ENCODE measurements at places on chromosomes 11 and 22.

GRCh38 chr22:42586381-42586780 is 28.3 kb downstream of the POLDIP3 start:
- no peak for DNase-seq

DNA sequence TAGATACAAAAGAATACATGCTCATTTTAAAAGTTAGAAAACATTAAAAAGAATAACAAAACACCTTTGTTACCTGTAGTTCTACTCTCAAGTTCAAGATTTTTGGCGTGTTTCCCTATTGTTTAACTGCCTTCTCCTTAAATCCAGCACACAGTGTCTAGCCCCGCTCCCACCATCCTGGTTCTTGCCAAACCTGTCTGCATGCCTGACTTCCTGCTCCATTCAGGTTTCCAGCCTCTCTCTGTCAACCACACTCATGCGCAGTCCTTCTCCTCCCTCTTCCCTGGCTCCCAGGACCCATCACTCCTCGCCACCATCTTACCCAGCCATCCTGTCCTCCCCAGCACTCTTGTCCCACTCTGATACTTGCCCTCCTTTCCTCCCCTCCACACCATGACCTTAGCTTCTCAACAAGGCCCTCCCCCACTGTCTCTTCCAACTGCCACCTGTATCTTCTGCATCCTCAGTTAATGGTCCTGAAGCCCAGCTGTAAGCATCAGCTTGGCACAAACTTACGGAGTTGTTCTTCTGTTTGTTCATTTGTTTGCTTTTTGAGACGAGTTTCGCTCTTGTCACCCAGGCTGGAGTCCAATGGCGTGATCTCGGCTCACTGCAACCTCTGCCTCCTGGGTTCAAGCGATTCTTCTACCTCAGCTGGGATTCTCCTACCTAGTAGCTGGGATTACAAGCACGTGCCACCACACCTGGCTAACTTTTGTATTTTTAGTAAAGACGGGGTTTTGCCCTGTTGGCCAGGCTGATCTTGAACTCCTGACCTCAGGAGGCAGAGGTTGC is 7.5 kb upstream of the MYH9 start:
- DNase-seq = no peak

DNA sequence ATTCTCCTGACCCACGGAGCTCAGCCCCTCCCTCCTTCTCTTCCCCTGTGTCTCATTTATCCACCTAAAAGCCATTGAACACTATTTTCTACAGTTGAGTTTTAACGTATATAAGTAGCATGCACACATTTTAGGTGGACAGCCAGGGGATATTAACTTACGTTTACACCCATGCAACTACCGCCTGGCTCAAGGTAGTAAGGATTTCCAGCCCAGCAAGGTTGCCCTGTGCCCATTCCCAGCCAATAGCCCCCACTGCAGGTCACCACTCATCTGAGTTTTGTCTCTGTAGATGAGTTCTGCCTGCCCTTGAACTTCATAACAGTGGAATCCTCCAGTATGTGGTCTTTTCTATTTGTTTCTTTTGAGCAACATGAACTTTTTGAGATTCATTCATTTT is 65.4 kb downstream of the SMIM38 start:
- no peak for DNase-seq

GRCh38 chr11:106990331-106990730 is 27.9 kb downstream of the GUCY1A2 start:
- DNase-seq = no peak

GRCh38 chr22:38228873-38229740 is 27.3 kb downstream of the MAFF start:
- DNase-seq = no peak

- DNase-seq = peak; percentile 58
Measured at GRCh38 chr11:95764267-95764898, 25.2 kb downstream of the FAM76B start.

GRCh38 chr11:113496026-113496651 is 20.9 kb upstream of the DRD2 start:
- DNase-seq = no peak

Data from activated CD4-positive, alpha-beta T cell treated with anti-CD3 and anti-CD28 coated beads, Interleukin-2, Interleukin-6, amounts not matched to agents 100 ng/mL and 50 ng/mL, durations not matched to agents 16 hours and 8 hours (primary cell).